ENCODE measurements at places on chromosomes 1 and 21.

DNA sequence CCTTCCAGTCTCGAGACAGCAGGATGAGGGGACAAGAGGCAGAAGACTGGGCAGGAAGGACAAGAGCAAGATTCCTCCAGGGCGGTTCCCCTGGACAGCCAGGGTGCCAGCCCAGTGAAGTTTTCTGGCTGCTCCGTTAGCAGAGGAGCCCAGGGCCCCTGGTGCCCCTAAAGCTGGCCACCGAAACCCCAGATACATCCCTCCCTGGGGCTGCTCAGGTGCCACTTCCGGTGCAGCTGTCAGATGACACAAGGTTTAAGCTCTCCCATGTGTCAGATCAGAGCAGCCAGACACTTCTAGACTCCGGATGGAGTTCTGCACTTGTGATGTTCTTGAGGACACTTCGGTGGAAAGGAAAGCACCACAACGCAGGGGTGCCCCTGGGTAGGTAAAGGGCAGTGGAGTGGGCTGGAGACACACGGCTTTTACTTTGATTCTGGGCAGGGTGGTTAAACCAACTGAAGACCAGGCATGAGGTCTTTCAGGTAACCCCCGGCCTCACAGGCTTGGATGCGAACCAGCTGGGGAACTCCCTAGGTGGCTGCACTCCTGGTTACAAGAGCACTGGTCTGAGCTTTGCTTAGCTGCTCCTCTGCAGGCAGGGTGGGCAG lies 85.7 kb downstream of the ITPKB start:
- DNase-seq: peak; percentile 69

- DNase-seq: no peak
Observed at GRCh38 chr1:62213075-62213914, 18.6 kb downstream of the L1TD1 start.

DNA sequence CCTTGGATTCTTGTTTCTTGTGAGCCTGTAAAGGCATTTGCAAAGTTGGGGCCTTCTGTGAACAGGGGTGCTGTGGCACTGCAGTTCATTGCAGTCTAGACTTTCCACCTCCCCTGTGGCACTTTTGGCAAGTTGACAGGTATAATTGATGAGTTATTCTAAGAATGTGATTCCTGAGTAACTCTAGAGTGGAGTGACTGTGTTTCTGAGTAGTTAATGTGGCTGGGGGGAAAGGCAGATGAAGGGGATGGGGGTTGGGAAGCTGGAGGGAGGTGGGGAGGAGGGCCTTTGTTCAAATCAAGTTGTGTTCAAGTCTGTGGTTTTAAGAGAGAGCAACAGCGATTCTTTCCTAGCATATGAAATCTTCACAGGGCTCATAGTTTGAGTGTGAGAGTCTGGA lies 32.9 kb downstream of the PBX1 start:
- DNase-seq: no peak

DNA sequence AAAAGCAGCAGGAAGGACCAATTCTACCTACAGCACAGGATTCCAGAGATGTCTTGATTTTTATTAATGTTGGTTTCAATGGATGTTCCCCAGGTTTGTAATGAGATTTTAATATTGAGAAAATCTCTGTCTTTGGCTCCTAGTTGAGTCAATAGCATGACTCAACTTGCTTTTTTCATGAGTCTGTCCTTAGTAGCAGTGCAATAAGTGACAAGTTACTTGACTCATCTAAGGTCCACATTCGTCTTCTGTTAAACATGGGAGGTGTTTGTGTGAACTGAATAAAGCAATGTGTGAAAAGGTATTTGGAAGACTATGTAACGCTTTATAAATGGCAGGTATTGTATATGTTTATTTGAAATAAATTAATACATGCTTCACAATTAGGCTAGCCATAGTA lies 645.0 kb upstream of the PTBP2 start:
- no peak for DNase-seq

- DNase-seq: no peak
Observed at GRCh38 chr1:216686860-216687766, 36.1 kb downstream of the ESRRG start.

DNA sequence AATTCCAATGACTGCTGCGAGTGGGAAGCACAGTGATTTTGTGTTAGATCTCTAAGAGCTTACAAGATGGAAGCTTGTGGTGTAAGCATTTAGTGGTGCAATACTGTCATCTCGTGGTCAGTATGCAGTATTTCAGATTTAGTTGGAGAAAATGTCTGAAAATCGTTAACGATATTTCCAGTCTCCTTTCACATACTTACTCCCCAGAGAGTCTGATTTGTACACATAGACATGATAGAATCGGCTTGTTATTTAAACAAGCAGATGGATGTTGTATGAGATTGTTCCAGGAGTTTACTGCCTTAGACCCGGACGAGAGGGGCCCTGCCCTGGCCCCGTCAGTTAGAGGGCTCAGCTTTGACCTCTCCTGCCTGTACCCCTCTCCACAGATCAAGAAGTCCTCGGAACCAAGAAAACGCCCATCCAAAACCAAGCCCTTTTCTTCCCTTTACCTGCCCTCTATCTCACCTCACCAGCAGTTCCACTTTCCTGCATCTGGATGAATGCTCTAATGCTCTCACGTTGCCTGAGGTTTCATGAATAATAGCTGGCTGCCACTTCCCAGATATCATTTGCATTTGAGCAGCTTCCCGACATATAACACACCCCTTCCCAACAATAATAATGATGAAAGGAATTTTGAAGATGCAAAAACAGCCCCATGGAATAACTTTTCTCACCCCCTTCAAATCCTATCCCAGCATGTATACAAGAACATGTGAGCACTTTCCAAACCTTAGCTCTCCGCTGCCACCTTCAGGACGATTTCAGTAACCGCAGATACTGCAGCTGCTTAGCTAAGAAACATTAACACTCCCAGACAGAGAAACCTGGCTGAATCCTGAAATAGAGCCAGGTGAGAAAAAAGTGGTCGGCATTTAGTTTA lies 247.3 kb downstream of the LTN1 start:
- peak; percentile 54 for DNase-seq

DNA sequence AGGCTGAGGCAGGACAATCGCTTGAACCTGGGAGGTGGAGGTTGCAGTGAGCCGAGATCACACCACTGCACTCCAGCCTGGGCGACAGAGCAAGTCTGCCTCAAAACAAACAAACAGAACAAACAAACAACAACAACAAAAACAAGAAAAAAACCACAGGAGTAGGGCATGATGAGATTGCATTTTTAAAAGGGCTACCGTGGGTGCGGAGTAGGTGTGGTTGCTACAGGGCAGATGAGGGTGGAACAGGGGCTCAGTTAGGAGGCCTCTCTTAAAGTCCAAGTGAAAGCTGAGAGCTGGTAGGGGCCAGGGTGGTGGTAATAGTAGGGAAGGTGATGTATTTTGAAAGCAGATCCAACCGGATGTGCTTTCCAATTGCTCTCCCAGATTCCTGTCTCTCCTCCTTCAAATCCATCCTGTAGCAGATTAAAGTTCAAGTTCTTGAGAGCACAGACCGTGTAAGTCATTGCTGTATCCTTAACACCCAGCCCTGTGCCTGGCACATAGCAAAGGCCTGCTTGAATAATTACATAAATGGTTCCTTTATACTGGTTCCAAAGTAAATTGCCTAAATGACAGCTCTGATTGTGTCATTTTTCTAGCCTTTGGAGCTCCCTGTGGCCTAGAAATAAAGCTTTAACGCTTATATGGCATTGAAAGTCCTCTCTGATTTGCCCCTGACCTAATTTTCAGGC lies 4.2 kb upstream of the LINGO4 start:
- no peak for DNase-seq

DNA sequence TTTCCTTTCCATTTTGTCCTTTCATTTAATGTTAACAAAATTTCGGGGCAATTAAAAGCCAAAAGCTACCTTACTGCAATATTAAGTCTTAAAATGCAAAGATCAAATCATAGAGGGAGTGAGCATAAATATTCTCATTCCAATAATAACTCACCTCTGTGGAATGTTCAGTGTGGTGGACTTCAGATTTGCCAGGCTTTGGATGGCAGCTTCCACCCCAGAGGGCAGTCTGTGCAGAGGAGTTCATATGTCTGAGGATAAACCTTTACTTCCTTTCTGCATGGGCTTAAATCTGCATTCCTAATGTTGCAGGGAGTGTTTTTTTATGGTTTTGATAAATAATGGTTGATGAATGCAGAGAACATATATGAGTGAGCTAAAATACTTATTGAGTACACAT lies 16.3 kb downstream of the KIAA0040 start:
- no peak for DNase-seq

DNA sequence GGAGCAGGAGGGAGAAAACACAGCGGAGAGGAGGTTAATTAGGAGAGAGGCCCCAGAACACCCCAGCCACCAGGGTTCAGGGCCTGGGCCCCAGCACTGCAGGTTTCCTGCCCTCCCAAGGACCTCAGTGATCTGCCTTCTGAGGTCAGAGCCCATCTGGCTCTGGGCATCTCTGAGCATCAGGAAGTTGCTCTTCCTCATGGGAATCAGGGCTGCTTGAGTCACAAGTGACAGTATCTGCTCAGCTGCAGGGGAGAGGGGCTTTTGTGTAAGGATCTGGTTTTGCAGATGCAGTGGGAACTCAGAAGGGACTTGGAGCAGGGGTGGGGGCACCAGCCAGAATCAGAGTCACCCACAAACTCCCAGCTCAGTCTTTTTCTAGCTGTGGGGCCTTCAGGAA lies 472.1 kb downstream of the PTPRU start:
- no peak for DNase-seq

GRCh38 chr1:178725466-178726086 lies 532 bp downstream of the RALGPS2 start:
- DNase-seq: peak; percentile 4

- DNase-seq: no peak
Observed at GRCh38 chr1:113981962-113982931, 3.0 kb downstream of the OLFML3 start.

DNA sequence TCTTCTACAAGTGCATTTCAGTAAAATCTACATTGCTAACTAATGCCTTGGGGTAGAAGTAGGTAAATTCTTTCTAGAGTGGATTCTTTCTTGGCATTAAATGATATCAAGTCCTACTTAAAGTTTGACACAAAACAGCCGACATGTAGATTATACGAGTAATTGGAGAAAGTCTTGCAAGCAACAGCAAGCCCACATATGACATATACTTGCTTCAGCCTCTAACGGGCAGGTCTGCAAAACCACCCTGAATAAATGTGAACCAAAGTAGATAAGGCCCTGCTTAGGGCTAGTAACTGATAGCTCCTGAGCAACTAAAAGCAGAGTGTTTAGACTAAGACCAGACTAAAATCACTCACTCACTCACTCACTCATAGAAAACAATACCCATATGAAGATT lies 203.2 kb downstream of the LTN1 start:
- DNase-seq: no peak

GRCh38 chr1:205933671-205934618 lies 9.3 kb downstream of the SLC26A9 start:
- DNase-seq: no peak

- DNase-seq: no peak
Observed at GRCh38 chr21:44626673-44627143, at the start of gene KRTAP10-9. Gene KRTAP10-9 (plus strand): TSS chr21:44627093. CDS start chr21:44627172, 79 bp downstream.

GRCh38 chr1:244843148-244843978 lies 7.9 kb downstream of the COX20 start:
- DNase-seq: no peak

- no peak for DNase-seq
Observed at GRCh38 chr1:64038965-64039364, 164.5 kb upstream of the UBE2U start.

GRCh38 chr1:26478988-26479387 lies 6.7 kb downstream of the HMGN2 start:
- no peak for DNase-seq

DNA sequence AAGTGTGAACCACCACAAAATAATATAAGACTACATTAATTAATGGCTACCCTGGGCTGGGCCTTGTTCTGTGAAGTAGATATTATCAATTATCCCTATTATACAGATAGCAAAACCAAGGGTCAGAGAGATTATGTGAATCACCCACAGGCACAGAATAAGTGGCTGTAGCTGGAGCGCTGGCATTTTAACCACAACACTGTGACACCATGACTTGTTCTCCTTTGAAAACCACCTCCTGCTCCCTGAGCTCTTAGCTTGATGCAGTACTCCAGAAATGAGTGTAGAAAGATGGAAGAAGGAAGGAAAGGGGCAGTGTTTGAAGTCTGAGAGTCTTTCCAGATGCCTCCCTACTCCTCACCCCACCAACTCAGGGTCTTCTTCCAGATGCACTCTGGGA lies 29.5 kb upstream of the JUN start:
- no peak for DNase-seq

GRCh38 chr1:72288886-72289285 lies 6.5 kb upstream of the NEGR1 start:
- no peak for DNase-seq

GRCh38 chr1:47527653-47528272 lies 89.9 kb downstream of the FOXD2 start:
- DNase-seq: no peak
